ENCODE measurements at places on chromosomes 3 and 15. TPM values are rescaled to one million over a fixed set of nuclear protein-coding genes. Genes with fewer than 3 reads are reported as not detected.

DNA sequence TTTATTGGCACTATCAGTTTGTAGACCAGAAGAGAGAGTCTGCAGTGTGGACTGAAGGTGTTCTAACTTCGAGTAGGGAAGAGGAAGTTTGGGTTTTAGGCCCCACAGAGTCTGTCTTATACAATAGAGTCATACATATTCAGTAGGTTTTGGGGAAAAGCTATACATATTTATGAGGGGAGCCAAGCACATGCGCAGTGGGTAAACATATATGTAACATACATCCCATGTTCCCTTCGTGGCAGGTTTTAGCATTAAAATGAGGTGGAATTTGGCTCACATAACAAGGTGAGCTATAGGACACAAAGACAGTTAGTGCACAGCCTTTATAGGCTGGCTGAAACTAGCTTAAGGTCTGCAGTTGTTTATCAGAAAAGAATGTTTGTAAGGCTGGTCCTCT lies 4.9 kb downstream of the GALK2 start:
- H3K27ac ChIP-seq: no peak overlapping the region
- no peak overlapping the region for H3K4me3 ChIP-seq
- H3K4me1 ChIP-seq: peaks cover 13% of the 10 kb centered on the region
- H3K36me3 ChIP-seq: no peaks in the 10 kb centered on the region
- no peak for DNase-seq

Gene STAB1
- total RNA-seq: 133 TPM

DNA sequence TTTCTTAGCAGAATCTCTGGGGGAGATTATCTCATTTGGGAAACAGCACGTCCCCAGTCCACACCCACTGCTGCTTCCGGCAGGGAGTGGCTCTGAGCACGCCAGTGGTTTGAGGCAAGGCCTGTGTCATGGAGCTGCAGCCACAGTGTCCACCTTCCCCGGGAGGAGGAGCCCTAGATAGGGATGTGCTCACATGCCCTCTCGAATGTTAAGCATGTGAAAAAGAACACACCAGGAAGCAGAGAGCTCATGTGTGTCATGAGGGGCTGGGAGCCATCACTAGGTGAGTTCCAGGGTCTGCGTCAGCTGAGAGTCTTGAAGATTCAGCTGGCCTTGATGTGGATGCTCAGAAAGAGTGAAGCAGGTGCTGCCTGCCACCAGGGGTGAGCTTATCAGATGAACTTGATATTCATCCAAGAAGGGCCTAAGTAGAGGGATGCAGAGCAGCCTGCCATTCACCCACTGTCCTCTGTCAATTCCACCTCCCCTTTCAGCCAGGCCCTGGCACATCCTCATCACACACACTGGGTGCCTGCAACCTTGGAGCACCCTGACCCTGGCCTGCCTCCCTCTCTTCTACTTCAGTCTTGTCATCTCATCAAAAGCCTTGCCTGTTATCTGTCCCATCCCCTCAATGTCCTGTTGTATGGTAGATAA lies 16.3 kb downstream of the ITGA11 start:
- H3K4me1 ChIP-seq: no peaks in the 10 kb centered on the region
- no peaks in the 10 kb centered on the region for H3K36me3 ChIP-seq
- no peak overlapping the region for H3K4me3 ChIP-seq
- DNase-seq: no peak
- no peaks in the 10 kb centered on the region for H3K27me3 ChIP-seq

Gene GASK1A
- 5.9 TPM for total RNA-seq

- no peak within 1 kb of the TSS for H3K27ac ChIP-seq
- no peak within 1 kb of the TSS for H3K4me3 ChIP-seq
- no peak for DNase-seq
Observed at GRCh38 chr15:88803241-88803919, at the start of gene ACAN. TSS of gene ACAN (plus strand) at chr15:88803436. CDS start at chr15:88836207, 32,771 bp downstream.

DNA sequence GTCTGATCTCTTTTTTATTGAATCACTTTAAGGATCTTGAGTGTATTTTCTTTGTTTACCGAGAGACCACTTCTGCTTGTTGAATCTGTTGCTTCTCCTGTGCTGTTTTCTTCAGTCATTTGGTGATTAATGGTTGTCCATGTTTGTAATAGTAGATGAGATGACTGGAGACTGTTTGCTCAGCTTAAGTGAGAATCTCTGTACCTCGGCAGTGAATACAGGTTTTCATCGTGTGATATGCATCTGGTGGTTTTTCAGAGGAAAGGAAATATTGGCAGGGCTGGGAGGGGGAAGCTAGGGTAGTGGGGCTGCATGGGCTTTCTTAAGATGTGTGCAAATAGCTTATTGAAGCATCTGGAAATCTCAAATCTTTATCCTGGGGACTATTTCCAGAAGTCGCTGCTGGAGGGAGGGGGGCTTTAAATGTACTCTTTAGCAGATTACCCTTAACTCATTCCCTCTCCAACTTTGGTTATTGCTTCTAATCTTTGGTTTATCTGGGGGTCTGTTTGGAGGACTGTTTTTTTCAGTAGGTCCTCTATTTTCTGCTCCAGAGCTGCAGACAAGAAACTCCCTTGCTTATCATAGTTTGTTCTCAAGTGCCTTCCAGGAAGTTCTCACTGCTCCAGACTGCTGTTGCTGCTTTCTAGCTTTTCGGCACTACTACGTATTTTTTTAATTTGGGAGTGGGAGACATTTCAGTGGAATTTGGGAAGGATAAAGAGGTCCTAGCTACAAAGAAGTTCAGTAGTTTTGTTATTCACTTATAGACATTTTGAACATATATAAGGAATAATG lies 19.4 kb downstream of the CMTM8 start:
- DNase-seq: no peak
- no peaks in the 10 kb centered on the region for H3K4me1 ChIP-seq
- no peaks in the 10 kb centered on the region for H3K36me3 ChIP-seq

DNA sequence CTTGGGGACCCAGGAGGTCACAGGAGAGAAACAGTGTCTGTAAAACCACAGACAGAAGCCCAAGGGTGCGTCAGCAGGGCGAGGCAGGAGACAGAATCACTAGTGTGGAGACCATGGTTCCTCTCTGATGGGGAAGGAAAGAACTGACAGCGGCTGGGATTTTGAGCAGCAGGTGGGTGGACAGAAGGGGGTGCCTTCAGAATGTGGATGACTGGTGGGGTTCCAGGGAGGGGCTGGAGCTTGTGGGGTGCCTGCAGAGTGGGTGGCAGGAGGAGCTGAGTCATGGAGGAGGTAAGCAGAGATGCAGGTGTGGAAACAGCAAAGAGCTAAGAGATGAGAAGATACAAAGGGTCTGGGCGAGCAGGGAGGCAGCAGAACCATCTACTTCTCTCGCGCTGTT lies 124.2 kb downstream of the GABRB3 start:
- H3K4me1 ChIP-seq: no peaks in the 10 kb centered on the region
- H3K36me3 ChIP-seq: no peaks in the 10 kb centered on the region
- no peak for DNase-seq
- no peak overlapping the region for H3K27ac ChIP-seq

DNA sequence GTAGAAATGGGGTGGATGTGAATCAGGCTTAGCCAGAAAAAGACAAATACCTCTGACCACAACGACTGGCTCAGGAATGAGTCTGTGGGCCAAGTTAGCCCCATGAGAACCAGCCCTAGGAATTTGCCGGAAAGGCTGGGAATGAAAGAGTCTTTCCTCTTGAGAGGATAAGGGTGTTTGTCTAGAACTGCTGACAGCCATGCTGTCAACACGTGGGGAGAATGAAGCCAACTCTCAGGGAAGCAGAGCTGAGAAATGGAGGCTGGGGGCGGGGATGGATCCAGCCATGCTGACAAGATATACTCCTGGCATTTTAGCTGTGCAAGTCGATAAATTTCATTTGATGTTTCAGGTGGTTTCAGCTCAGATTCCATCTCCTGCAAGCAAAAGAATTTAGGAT lies 10.6 kb upstream of the SLC6A1 start:
- no peaks in the 10 kb centered on the region for H3K36me3 ChIP-seq
- peaks cover 18% of the 10 kb centered on the region for H3K4me1 ChIP-seq
- no peak overlapping the region for H3K27ac ChIP-seq
- no peak overlapping the region for H3K4me3 ChIP-seq
- H3K27me3 ChIP-seq: peaks cover 2% of the 10 kb centered on the region
- DNase-seq: no peak

DNA sequence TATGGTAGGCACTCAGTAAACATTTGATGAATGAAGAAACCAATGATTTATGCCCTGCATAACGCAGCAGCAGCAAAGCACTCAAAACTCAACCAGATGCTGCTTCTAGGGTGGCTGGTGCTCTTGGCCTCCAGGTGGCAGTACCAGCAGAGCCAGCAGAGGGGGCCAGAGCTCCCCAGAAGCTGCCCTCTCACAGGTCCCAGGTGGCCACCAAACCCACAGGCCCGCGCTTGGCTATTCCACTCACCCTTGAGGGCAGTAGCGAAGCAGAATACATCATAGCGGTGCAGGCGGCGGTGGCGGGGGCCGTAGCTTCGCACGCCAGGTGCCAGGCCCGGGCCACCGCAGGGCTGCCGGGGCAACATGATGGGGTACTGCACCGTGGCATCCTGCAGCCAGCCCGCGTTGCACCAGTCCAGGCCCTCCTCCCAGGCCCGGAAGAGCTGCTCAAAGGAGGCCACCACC lies 16.6 kb downstream of the HAPLN3 start:
- H3K27me3 ChIP-seq: no peaks in the 10 kb centered on the region
- no peak overlapping the region for H3K27ac ChIP-seq
- H3K36me3 ChIP-seq: no peaks in the 10 kb centered on the region
- no peak for DNase-seq
- H3K4me1 ChIP-seq: no peaks in the 10 kb centered on the region

Gene CSTA
- total RNA-seq: 39.5 TPM

- DNase-seq: no peak
- H3K4me3 ChIP-seq: no peak overlapping the region
- no peak overlapping the region for H3K27ac ChIP-seq
- no peaks in the 10 kb centered on the region for H3K4me1 ChIP-seq
Observed at GRCh38 chr3:189262746-189263145, 91.0 kb downstream of the TPRG1 start.

DNA sequence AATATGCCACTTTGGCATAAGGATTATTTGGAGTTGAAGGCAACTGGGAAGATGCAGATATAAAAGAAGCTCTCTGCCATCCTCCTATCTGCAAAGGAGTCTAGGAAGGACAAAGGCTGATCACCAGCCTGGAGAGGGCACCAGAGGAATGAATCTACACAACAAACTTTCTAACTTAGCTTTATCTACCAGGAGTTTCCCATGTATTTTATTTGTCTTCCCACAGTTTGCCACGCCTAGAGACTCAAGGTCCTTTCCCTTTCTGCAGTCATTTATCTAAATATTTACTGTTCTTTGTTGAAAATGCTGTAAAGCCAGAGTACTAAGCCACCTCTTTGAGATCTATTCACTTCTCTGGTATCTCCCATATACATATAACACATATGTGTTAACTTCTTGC lies 32.2 kb downstream of the GPR176 start:
- H3K4me3 ChIP-seq: no peak overlapping the region
- no peaks in the 10 kb centered on the region for H3K36me3 ChIP-seq
- H3K4me1 ChIP-seq: peaks cover 6% of the 10 kb centered on the region
- no peak overlapping the region for H3K27ac ChIP-seq
- no peaks in the 10 kb centered on the region for H3K27me3 ChIP-seq
- DNase-seq: no peak

All from lower lobe of right lung (tissue), 2 donors.